ENCODE measurements at places on chromosomes 16 and 17.

DNA sequence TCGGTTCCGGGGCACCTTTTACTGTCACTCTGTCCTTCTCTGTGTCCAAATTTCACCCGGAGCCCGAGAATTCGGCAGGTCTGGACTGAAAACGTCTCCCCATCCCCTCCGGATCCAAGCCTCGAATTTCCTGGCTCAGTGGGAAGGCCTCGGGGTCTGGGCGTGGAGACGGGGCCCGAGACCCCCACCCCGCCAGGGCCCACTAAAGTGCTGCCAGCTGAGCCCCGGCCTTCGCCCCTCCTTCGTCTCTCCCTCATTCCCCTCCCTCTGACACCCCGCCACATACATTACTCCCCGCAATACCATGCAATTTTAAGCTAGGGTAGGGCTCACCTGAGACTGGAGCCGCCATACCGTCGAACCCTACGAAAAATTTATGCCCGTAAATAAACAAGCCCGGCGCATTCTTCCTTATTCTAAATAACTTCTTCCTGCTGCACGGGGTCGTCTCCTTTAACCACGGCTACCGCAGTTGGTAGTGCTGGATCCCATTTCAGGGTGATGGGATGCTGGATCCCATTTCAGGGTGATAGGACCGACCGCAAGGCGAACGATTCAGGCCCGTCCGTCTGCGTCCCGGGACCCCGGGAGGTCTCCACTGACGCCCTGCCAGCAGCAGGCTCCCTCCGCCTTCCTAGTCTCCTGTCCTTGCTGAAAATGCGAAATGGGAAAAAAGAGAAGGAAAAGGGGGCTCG, 4.4 kb upstream of the OR1F1 start:
- no peak for DNase-seq

- no peak for DNase-seq
These were observed 558 bp downstream of the B3GNT9 start for GRCh38 chr16:67150047-67150832.

DNA sequence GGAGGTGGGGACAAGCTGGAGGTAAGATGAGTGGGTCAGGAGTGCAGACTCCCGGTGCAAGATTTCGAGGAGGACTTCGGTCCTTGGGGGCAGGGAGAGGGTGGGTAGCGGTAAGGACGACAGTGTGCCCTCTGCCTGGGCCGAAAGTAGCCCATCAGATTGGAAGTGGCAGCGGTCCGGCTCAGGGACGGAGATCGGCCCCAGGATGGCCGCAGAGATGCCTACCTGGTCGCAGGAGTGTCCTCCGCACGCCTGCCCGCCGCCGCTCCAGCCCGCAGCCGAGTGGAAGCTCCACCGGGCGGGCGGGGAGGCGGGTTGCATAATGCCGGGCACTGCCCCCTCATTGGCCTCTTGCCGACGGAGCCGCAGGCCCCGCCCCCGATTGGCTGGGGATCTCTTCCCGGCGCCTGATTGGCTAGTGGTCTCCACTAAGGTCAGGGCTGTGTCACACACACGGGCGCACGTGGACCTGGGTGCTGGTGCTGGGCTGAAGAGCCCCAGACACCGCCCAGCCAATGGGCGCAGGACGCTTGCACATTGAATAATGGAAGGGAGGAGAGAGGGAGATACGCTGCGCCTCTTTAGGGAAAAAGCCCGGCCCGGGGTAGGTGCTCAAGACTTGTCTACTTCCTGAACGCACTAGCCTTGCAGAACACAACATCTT, at the start of gene PER1:
TSS of gene PER1 (minus strand) at position 293 of the 664 bp plus-strand sequence. CDS start 1,698 bp downstream, outside the sequence.
- peak; percentile 66 for DNase-seq

GRCh38 chr17:80425835-80426426, 11.0 kb downstream of the ENDOV start:
- DNase-seq, result no peak

GRCh38 chr16:11734025-11734652, 8.5 kb downstream of the TXNDC11 start:
- no peak for DNase-seq

DNA sequence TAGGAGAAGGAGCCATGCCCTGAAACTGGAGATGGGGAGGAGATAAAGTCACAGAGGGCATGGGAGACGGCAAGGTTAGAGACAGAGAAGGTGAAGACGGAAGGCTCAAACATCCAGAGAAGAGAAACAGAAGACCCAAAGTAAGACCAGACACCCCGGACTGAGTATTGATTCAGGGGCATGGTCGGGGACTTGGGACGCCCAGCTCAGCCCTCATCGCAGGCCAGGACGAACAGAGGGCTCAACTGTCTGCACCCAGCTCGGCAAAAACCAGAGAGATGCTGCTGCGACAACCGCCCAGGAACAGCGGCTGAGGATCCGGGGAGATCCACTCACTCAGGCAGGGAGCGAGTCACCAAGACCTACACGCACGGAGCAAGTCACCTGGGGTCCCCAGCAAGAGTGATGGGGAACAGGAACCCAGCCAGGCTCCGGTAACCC, 999 bp downstream of the XYLT1 start:
- DNase-seq, result no peak

DNA sequence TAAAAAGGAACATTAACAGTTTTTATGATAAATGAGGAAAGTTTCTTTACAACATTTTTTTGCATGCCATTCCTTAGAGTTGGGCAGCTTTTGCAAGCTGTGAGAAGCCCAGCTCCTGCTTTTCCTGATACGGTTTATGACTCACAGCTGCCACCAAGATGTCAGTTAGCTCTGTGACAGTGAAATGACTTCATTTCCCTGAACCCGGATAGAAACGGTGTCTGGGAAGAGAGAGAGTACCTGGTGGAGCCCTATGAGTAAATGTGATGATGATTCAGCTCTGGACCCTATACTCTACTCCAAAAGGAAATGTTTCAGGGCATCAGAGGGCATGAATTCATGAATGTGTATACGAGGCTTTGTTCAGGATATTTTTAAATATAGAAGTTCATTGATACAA, 366.3 kb upstream of the HSBP1 start:
- DNase-seq, result no peak

DNA sequence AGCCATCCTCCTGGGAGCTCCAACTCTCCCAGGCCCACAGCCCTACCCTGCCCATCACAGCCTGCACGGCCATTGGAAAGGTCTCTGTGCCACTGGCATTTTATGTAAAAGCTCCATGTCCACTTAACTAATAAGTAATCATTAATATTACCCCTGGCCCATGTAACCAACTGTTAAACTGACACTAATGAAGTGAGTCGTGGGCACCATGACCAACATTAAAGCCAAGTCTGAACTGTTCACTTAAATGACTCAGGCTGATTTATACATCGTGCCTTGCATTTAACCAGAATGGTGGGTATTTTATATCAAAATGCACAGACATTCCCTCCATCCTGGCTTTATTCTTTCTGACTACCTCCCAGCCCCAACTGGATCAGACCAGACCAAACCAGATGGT, 229.3 kb downstream of the SOX9 start:
- no peak for DNase-seq

GRCh38 chr17:58535431-58535830, 21.0 kb upstream of the MTMR4 start:
- DNase-seq, result no peak

GRCh38 chr16:85138825-85139627, 26.8 kb upstream of the CIBAR2 start:
- no peak for DNase-seq

DNA sequence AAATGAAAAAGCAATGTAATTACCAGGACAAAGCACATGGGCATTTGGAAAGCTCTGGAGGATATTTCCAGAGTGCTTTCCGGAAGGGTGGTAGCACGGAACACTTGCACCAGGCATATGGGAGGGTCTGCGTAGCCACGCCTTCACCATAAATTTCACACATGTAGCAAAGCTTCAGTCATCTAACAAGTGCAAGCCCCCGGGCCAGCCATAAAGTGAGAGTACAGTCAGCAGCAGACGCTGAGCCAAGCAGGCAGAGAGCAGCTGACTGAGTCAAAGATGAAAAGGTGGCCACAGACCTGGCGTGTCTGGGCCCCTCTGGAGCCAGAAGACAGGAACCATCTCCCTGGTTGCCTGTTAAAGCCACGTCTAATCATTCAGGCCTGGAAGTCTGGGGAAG, 130.6 kb downstream of the SEC14L1 start:
- no peak for DNase-seq

GRCh38 chr16:57642160-57643135, 14.0 kb downstream of the ADGRG1 start:
- no peak for DNase-seq

- DNase-seq, result no peak
These were observed 7.8 kb downstream of the DNAI2 start for GRCh38 chr17:74281799-74282198.

DNA sequence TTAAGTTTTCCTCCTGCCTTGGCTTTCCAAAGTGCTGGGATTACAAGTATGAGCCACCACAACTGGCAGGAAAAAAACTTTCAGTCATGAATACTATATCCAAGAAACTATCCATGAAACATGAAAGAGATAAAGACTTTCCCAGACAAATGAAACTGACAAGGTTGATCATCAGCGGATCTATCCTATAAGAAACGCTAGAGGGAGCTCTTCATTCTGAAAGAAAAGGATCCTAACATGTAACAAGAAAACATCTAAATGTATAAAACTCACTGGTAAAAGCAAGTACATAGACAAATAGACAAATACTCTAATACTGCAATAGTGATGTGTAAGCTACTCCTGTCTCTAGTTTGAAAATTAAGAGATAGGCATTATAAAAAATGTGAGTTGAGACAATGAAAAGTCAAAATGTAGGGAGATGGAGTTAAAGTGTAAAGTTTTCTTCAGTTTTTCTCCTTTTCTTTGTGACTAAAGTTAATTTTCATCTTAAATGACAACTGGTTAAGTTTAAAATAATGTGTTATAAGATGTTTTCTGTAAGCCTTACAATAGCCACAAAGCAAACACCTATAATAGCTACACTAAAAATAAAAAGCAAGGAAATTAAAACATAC, 79.6 kb upstream of the TEKT1 start:
- DNase-seq, result no peak

- no peak for DNase-seq
These were observed 12.2 kb upstream of the CBFA2T3 start for GRCh38 chr16:88988980-88989811.

DNA sequence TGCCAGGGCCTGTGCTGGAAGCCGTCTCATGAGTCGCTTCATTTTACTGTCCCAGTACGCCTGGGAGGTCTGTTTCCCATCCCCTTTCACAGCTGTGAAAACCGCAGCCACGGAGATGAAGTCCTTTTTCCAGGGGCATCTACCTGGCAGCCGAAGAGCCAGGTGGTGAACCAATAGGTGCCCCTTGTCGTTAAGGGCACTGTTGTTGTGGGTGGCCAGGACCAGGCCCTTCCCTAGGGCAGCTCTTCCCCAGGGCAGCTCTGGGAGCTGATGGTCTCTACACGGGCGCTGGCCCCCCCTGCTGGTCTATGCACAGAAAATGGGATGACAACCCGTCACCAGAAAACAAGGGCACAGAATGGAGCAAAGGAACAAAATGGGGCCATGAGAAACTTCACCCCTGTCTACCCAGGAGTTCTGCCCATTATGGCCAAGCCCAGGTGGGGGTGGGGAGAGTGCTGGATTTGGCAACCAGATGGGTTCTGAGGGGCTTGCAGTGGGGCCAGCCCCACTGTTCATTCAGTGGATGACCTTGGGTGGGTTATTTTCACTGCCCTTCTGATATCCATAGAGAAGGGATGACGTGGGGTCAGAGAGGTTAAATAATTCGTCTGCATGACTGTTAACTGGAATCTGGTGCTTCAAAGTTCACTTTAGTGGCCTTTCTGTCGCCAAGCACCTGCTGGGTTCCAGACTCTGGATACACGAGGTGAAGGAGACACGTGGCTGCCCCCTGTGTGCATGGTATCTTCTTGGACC, 11.5 kb downstream of the RMI2 start:
- DNase-seq, result no peak

DNA sequence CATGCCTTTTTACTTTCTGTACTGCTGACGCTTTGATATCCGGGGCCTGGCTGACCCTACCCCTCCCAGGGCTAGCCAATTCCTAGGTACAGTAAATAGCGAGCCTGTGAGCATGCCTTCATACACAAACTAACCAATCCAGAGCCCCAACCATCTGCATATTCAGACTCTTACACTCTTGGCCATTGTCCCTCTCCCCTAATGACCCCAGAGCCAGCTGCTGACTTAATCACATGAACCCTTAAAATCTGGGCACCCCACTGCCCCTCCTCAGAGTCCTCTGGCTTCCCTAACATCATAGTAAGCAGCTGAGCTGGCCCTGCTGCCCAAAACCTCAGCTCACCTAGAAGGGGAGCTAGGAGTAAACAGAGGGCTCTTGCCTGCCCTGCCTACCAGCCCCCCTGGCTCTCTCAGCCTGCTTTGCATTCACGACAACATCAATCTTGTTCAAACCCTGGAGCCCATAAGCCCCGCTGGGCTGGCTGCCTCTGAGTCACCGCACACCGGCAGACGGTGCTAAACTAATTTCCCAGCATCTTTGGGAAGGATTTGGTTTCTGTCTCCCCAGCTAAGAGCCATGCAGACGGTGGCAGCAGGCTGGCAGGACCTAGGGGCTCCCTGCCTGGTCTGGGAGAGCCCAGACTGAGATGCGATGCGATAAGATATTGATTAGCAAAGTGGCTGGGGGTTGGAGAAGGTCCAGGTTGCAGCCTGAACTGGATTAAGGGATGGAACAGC, 63.2 kb downstream of the CLEC19A start:
- DNase-seq, result no peak

GRCh38 chr17:66272811-66273585, 29.4 kb upstream of the PRKCA start:
- no peak for DNase-seq

DNA sequence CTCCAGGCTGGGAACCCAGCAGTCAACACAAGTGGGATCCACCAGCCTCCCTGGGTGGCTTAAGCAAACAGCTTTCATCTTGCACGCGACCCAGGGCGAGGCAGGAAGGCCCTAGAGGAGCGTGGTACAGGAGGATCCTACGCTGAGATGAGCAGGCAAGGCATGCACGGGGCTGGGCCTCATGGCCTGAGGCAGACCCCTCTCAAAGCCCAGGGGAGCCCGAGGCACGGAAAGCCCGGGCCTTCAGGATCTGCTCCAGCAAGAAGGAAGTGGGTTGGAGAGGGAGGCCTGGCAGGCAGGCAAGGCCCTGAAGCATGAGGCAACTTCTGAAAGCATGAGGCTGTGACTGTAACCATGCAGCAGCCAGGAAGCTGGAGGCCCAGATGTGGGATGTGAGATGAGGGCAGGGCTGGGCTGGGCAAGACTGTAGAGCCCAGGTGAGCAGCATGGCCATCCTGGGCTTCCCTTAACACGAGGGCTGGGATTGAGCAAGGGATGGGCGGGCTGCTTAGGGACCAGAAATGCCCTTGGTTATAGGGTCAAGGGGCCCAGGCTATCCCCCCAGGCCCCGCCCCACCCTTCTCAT, 338.7 kb downstream of the C16orf95 start:
- DNase-seq, result no peak

DNA sequence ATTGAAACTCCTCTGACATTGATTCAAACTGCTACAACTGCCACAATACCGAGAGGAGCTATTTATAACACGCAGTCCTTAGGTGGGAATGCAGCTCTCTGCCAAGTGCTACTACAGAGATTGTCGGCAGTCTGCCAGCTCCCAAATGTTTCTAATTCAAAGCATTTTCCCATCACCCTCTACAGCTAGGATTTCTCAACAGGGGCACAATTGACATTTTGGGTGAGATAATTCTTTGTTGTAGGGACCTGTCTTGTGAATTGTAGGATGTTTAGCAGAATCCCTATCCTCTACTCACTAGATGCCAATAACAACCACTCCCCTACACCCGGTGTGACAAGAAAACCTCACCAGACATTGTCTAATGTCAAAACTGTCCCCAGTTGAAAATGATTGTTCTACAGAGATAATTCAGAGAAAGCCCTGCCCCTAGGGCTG, 7.8 kb upstream of the N4BP1 start:
- no peak for DNase-seq

Measured in GM12878 (cell line).